ENCODE measurements at places on chromosomes 7 and 10.

- DNase-seq: no peak
Measured at GRCh38 chr10:78595269-78595619, 473.5 kb upstream of the ZMIZ1 start.

DNA sequence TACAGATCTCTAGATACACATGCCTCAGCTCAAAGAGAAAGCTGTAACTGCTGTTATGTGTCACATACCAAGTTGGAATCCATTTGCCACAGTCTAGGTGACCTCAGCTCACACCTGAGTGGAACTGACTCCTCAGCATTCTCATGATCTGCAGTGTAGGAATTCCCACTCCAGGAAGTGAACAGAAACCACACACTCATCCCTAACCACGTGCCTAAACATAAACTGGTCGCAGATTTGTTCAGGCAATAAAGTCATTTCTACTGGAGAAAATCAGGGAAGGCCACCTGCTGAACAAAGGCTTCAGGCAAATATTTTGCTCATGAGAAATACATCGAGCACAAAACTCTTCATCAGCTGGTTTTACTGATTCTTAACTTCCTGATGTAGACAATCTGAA lies 23.0 kb upstream of the ZMYND11 start:
- no peak for DNase-seq

- no peak for DNase-seq
Measured at GRCh38 chr10:22962817-22963216, 35.0 kb downstream of the ARMC3 start.

DNA sequence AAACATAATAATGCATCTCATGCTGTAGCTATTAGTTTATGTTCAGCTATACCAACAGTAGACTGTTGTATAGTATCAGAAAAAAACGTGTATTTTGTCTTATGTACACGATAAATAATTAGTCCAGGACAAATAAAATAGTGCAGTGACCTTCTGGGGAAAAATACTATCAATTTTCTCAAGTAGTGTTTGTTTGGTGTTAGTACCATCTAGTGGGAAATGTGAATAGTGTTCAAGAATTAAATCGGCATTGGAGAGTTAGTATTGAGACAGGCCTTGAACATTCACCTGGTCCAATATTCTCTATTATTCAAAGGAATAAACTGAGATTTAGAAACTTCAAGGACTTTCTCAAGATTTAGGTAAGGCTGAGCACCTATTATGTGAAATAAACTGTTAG lies 21.7 kb upstream of the OR2A5 start:
- DNase-seq: no peak

- DNase-seq: no peak
Measured at GRCh38 chr10:71045936-71046335, 157.6 kb upstream of the PCBD1 start.

DNA sequence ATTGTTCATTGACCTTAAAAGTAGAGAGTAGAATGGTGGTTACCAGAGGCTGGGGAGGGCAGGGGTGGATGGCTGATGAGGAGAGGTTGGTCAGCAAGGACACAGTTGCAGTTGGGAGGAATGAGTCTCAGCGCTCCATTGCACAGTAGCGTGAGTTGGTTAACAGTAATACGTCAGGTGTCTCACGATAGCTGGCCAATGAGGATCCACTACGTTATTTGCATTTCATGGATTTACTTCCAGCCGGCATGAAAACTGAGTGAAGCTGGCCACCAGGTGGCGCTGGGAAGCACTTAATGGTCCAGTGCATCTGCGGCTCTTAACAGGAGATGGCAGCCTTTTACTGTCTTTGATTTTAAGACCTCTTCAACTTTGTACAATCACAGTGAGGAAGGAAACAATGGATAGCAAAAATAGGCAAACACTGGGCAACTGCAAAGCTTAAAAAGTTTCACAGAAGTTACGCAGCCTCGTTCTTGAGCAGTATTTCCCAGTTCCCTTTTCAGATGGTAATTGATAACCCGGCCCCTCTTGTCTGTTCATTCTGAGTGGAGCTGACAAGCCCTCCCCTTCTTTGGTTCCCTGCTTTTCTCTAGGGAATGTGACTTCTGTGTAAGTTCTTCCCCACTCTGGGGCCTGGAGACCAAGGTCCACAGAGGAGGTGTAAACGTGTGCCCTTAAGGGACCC lies 23.7 kb downstream of the AKR1E2 start:
- DNase-seq: no peak

GRCh38 chr10:131641231-131641630 lies 259.6 kb upstream of the PPP2R2D start:
- no peak for DNase-seq

- no peak for DNase-seq
Measured at GRCh38 chr10:118167056-118167700, 120.4 kb upstream of the RAB11FIP2 start.

GRCh38 chr7:13946181-13946580 lies 43.3 kb downstream of the ETV1 start:
- DNase-seq: no peak

GRCh38 chr7:2354939-2355704 lies 495 bp downstream of the EIF3B start:
- no peak for DNase-seq

- no peak for DNase-seq
Measured at GRCh38 chr10:75782463-75783248, 351.2 kb downstream of the LRMDA start.

- DNase-seq: no peak
Measured at GRCh38 chr7:81206217-81206616, 287.4 kb upstream of the SEMA3C start.

GRCh38 chr7:75943864-75944263 lies 28.9 kb downstream of the POR start:
- no peak for DNase-seq

DNA sequence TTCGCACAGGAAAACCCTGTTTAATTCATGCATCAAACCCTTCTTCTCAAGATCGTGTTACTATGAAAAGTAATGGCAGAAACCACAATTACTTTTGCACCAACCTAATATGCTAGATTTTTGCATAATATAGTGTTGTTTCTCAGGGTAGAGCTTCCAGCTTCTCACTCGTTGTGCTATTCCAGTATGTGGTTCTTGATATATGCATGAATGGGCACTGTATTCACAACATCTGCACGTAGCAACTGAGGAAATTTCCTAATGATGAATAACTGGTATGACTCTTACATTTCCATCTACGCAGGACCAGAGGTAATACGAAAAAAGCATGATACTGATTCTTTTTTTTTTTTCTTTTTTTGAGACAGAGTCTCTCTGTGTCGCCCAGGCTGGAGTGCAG lies 326.6 kb upstream of the GALNT17 start:
- no peak for DNase-seq

DNA sequence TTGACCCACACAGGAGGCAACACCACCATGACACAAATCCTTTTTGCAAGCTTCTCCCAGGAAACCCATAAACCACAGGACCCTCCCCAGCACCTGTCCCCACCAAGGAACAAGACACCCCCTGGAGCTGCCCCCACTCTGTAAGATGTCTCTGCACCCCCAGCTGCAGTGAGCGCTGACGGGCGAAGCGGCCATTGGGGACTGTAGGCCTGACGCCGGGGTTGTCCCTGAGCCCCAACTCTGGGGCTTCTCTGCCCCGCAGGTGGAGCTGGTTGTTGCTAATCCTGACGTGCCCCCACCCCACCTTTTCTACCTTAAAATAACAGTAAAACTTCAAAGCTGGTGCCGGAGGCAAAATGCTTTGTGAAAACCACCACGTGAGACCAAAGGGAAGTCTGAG lies 94.7 kb upstream of the PPP2R2D start:
- no peak for DNase-seq

DNA sequence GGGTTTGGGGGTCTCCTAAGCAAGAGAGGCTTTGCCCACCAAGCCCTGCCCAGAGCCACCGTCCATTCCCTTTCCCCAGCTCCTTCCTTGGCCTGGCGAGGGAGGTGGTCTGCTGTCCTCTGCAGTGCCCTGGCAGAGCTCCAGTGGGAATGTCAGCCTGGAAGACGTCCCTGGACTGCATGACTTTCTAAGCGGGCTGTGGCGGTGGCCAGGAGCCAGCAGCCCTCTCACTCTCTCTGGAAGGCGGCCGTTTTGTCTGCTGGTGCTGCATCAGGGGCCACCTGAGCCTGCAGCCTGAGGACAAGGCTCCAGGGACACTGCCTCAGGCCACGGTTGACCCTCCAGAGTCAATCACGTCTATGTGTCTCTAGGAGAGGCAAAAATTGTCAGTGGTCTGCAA lies 271.0 kb downstream of the SKAP2 start:
- no peak for DNase-seq

DNA sequence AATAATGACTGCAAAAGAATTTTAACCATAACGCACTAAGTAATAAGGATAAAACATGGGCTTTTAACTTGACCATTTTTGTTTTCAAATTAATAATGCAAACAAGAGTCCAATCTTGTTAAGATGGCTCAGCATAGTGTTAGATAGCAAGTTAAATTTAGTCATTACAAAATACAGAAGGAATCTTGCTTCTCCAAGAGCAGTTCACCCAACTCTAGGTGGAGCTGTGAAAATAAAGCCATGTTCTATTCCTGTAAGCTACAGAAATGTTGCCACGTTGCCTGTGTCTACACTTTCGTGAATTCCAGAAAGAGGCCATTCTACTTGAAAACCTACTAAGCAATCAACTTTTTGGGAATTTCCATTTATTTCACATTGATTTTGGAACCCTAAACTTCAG lies 191.9 kb downstream of the SFMBT2 start:
- DNase-seq: no peak

- no peak for DNase-seq
Measured at GRCh38 chr10:58723186-58723585, 210.5 kb downstream of the BICC1 start.

- DNase-seq: no peak
Measured at GRCh38 chr7:107789647-107790046, 13.4 kb downstream of the SLC26A3 start.

DNA sequence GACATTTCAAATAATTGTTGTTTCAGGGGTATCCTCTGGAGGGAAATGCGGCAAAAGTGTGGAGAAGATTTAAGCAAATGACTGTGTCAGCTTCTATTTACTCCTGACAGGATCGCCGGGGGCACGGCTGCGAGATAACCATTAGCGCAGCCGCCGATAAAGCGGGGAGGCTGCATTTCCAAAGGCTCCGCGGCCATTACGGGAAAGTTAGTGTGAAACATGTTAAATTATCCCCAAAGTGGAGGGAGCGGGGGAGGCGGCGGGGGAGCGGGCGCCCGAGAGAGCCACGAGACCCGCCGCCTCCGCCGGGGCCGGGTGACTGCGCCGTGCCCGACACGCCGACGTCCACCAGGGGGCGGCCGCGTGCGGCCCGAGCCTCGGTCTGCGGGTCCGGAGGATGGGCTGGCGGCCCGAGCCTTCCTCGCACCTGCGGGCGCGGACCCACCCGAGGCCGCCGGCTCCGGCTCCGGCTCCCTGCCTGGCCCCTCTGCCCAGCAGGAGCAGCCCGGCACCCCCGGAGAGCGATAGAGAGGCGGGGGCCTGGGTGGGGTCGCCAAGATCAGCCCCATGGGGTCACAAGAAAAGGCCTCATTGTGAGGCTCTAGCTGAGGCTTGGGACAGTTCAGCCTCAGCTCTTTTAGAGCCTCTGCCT lies 74.4 kb upstream of the PAX2 start:
- DNase-seq: no peak

DNA sequence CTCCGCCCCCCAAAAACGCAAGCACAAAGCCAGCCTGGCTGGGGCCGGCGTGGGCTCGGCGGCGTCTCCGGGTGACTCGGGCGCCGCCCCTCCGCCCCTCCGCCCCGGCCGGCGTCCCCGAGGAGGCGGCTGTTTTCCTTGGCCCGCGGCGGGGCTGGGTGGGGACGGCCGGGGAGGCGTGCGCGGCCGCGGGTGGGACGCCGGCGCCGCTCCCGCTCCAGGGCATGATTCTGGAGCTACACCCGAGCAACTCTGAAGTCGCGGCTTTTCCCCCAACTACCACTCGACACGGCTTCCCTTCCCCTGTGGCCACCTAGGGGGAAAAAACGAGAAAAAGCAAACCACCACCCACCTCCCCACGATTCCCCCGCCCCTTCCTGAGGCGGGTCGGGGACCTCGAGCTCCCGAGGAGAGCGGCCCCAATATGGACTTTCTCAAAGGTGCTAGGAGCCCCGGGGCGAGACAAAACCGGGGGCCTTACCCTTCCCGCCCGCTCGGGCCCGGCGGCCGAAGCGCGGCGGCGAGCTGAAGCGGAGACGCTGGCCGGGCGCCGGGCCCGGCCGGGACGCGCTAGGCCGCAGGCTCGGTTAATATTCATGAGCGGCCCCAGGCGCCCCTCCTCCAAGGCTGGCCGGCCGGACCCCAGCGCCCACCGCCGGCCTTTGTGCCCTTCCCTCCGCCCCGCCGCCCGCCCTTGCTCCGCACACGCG lies 856 bp downstream of the ARHGAP21 start:
- no peak for DNase-seq

GRCh38 chr10:15725603-15726002 lies 5.9 kb upstream of the ITGA8 start:
- no peak for DNase-seq

DNA sequence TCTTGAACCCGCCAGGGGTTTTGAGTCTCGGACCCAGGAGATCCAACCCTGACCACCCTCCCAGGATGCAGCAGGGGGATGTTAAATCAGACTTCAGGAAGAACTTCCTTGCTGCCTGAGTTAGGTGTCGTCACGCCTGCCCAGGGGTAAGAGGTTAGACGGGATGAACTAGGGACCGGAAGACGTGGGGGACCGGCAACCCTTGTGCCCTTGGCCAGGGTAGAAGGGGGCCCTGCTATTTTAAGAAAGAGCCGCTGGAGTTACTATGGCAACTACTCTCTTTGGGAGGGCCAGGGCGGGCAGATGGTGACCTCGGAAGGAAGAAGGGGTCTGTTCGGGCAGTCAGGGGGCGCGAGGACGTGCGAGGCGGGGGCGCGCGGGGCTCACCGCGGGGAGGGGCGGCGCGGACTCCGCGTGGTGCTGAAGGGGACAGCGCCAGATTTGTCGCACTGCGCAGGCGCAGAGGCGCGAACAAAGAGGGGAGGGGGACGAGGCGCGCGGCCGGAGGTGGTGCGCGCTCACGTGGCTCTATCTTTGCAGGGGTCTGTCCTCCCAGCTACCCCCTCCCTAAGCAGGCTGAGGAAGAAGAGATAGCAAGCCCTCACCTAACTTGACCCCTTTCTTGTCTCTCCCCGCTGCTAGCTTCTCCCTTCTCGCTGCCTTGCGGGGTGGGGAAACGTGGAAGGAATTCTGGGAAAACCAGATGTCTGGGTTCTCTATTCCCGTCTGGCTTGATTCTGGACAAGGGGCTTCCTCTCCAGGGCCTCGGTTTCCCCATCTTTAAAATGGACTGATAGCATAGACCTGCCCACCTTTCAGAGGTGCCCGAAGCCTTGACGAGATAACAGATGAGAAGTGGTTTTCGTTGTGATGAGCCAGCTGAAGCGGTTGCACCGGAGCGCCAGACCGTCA lies 940 bp upstream of the PSD start:
- no peak for DNase-seq

- DNase-seq: no peak
Measured at GRCh38 chr10:62626817-62627216, 177.7 kb upstream of the ADO start.

GRCh38 chr10:101111547-101111946 lies 19.6 kb upstream of the TLX1 start:
- DNase-seq: no peak

DNA sequence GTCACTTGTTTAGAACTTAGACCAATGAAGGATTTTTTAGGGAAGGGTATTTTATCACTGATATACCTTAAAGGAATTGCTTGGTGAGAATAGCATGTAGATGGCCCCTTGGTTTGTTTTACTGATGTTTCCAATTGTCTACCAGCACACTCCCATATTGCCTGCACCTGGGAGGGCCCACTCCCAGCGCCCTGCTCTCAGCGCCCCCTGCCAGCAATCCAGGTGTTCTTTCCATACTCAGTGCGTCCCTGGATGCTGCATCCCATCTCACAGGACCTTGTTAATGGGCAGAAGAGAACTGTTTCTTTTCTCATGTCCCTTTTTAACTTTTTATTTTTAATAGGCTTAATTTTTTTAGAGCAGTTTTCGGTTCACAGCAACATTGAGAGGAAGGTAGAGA lies 24.1 kb upstream of the SFRP5 start:
- no peak for DNase-seq

Data from cortex of kidney (tissue), 1 donor.